Left renal pelvis (tissue), 4 donors: ENCODE measurements at places on chromosomes 12 and 14. TPM values are rescaled to one million over a fixed set of nuclear protein-coding genes. Genes with fewer than 3 reads are reported as not detected.

DNA sequence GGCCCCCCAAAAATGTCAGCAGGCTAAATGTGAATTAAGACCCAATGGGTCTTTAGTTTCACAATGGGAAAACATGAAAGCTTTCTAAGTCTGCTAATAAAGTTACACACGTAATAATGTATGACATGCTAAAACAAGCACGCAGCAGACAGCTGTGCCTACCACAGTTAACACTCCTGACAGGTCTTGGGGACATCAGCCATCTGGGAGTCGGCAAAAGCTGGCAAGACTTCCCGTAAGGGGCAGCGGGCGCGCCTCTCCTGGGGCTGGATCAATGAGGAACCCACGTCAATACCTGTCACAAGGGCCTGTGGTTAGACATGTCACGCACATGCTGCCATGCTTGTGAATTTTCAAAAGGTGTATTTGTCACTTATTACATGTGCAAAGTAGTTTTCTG, 45.0 kb downstream of the ACTN1 start:
- DNase-seq: no peak

- no peak for DNase-seq
These were observed 25.6 kb upstream of the CABP1 start for GRCh38 chr12:120614848-120615247.

GRCh38 chr12:76270657-76271358, 77.4 kb downstream of the BBS10 start:
- DNase-seq: no peak

DNA sequence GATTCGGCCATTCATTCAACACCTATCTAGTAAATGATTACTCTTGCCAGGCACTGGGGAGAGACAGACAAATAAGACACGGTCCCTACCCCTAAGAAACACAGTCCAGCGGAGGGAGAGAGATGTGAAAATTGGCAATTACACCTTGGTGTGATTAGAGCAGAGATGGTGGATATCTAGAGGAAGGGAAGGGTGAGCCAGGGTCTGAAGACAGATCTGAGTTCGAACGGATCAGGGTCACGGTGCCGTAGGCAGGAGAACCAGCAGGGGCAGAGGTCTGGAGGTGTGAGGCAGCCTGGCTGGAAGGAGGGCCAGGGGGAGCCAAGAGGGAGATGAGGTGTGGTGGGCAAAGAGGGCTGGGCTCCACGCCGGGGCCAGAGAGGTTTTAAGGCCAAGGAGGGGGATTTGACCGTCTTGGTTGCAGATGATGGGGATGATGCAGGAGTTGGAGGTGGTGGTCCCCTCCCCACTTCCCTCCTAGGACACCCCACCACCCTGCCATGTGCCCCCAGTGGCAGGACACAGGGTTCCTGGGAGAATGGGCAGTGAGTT, 27.1 kb downstream of the FAM222A start:
- DNase-seq: no peak

DNA sequence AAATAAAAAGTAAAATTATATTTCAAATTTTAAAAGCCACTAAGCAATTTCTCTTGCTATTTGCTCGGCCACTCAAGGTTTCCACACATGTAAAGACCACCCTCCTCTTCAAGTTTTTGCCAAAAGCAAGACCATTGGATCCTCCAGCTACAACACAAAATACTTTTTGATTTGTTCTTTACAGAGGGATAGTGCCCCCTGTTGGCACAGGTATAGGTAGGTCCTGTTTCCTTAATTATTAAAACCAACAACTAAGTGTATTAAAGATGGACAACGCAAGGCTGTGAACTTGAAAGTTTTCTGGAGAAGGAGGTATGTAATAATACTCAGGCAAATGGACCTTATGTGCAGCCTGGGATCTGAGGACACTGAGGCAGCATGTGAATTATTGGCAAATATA, 23.8 kb downstream of the ATP6V1D start:
- no peak for DNase-seq

GRCh38 chr14:100723830-100724437, 2.8 kb upstream of the DLK1 start:
- DNase-seq: no peak

DNA sequence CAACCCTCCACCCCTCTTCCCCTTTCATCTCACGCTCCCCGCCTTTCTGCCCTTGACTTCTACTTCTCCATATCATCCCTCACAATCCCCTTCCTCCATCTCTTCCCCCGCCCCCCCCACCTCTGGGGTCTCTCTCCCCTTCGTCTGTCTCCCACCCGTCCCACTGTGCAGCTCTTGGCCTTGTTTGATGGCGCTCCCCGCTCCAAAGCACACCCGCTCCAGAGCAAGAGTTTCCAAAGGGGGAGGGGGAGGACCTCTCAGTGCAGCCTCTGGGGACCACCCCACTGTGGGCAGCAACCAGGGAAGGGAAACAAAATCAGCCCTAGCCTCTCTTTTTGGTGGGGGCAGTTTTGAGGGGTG, 774 bp downstream of the CHGA start:
- no peak for DNase-seq

GRCh38 chr12:117022465-117022864, 76.8 kb downstream of the TESC start:
- no peak for DNase-seq

DNA sequence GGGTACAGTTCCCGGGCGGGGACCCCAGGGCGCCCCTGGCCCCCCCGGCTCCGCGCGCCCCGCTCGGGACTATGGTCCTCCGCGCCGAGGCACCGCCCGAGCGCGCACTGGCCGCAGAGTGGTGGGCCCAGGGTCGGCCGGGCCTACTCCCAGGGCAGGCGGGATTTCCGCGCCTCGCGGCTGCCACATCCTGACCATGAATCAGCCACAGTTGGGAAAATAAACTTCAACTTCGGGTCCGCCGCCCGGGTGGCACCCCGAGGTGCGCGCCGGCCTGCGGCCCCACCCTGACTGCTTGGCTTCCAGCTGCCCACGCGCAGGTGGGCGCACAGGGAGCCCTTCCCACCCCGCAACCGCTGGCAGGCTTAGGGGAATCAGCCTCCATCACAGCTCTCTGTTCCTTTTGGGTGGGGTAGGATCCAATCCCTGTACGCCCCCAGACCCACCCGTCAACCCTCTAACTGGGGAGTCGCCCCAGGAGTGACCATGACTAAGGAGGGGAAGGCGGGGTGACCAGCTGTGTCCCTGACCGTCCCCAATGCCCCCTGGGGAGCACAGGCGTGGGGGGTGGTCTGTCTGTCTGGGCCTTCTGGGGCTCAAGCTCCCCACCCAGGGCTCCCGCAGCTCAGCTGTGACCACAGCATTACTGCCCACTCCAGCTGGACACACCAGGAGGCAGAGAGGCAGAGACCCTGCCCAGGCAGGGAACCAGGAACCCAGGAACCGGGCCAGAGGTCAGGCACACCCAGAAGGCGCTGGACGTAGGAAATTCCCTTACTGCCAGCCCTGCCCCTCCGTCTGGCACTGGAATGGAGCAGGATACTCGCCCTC, 678 bp downstream of the INF2 start:
- DNase-seq: no peak

DNA sequence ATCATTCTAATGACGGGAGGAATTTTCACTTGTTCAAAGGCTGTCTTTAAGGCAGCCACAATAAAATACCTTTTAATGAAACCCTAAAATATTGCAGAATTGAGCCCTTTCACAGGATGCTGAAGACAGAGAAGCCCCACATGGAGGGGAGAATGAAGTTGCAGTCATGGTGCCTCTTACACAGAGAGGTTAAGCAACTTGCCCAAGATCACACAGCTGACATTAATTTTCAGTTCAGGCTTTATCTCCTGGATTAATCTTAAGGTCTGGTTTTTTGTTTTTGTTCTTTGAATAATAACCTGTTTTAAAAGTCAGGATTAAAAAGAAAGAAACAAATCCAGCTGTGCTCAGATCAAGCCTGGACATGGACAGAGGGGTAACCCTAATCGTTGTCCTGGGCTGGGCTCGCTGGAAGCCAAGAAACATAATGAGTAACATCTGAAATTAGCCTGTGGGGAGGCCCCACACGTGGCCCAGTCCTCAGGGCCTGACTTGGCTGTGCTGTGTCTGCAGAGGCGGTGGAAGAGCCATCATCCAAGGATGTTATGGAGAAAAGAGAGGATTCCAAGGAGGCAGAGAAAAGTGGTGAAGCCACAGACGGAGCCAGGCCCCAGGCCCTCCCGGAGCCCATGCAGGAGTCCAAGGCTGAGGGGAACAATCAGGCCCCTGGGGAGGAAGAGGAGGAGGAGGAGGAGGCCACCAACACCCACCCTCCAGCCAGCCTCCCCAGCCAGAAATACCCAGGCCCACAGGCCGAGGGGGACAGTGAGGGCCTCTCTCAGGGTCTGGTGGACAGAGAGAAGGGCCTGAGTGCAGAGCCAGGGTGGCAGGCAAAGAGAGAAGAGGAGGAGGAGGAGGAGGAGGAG, 8.0 kb downstream of the CHGA start:
- DNase-seq: no peak

- DNase-seq: no peak
These were observed 2.9 kb upstream of the CLEC1A start for GRCh38 chr12:10101648-10102220.

DNA sequence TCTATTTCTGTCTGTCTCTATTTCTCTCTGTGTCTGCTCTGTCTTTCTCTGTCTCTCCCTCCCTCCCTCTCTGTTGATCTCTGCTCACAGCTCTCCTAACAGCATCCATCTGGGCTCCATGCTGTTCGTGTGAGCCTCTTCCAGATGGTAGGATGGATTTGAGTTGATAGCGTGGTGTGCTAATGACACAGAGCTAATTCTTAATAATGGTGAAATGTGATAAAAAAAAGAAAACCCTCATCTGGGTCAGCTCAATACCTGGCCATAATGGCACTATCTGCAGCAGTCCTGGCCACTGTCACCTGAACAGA, 96.4 kb downstream of the AACS start:
- DNase-seq: no peak

GRCh38 chr14:55600784-55601561, 21.0 kb downstream of the KTN1 start:
- DNase-seq: no peak

DNA sequence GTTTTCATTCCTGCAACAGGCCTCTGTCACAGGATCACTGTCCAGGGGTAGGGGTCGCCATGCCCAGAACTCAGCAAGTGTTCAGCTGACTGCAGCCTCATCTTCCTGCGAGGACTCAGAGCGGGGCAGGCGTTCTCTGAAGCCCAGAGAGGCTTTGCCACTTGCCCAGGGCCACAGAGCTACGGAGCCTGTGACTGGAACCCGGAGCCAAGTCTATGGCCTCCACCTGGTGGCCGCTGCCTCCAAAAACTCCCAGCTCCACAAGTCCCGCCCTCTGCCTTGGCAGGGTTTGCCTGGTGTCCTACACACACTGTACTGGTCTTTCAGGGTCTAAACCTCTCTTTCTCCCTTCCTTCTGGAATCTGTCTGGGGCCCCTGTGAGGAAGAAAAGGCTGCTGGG, 8.7 kb upstream of the PPP1R13B start:
- DNase-seq: no peak

DNA sequence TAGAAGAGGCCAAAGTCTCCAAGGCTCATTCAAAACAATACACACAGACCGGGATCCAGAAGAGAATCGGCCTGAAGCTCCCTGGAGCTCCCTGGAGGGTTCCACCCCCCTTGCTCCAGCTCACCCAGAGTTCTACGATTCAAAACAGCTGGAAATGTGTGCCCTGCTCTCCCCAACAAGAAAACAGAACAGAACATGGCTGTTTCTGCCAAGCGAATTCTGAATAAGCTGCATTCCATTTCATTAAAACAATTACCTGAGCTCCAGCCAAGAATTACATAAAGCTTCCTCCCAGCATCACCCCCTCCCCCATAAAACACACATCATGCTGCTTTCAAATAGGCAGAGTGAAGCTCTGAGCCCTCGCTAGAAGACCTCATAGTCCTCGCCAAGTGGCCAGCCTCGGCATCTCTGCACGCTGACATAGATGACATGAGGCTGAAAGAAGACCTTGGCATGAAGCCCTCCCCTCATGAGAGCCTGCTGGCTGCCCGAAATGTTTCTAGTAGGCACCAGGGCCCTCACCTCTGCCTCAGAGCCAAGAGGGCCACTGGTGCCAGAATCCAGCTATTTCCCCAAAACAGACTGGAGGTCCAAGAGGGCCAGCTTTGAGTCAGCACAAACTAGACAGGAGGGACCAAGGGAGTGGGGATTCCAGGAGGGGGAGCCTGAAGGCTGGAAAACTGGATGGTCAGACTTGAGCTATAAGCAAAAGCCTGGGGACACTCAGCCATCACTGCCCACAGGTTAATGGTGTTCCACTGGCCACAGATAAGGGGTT, 8.3 kb downstream of the PXN start:
- DNase-seq: no peak

DNA sequence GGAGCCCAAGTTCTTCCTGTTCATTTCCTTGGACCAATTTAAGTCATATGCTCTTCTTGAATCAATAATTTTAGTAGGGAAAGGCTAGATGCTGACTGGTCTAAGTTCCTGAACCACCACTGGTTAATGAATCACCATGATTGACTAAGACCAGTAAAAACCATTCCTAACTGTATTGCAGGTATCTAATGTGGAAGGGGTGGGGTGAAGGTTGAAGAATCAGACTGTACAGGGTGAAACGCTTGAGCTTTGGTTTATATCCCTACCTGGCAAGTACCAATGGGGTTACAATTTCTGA, 100.1 kb downstream of the DYRK2 start:
- DNase-seq: no peak

GRCh38 chr14:68783408-68784225, 9.2 kb downstream of the ZFP36L1 start:
- no peak for DNase-seq

DNA sequence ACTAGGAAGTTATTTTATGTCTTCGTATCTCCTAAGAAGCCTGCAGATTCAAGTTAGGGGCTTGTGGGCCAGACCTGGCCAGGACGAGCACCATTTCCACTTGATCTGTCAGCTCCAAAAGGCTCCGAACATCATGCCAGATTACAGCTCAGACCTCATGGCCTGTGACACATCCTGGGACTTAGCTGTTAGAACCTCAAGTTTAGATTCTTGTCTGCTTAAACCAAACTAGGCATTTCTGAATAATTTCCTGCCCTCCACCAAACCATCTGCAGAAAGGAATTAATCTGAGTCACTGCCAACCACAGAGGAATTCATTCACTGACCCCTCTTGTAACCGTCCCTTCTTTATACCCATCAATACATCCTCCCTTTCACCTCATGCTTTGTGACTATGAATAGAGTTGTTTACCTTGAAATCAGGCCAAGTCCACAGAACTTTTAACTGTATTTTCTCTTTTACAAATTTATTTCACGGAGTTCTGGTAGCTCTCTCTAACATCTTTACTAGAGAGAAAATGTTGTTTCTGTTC, 120.3 kb downstream of the FBXL14 start:
- DNase-seq: no peak

DRAM1 gene
- polyA plus RNA-seq: 20.8 TPM

SPIC gene
- polyA plus RNA-seq: not detected

TPH2 gene
- 0.22 TPM for polyA plus RNA-seq

SLC6A13 gene
- polyA plus RNA-seq: 3.6 TPM

KLHL33 gene
- 0.90 TPM for polyA plus RNA-seq

KDM5A gene
- polyA plus RNA-seq: 42.8 TPM

RNASE2 gene
- polyA plus RNA-seq: 0.86 TPM

FAIM2 gene
- polyA plus RNA-seq: 3.5 TPM

RHOJ gene
- 25.0 TPM for polyA plus RNA-seq

DCN gene
- polyA plus RNA-seq: 774 TPM

TMPRSS12 gene
- 0.08 TPM for polyA plus RNA-seq

CIROP gene
- polyA plus RNA-seq: not detected
